Activated CD8-positive, alpha-beta T cell treated with anti-CD3 and anti-CD28 coated beads, Interleukin-2, amount 10 ng/mL, durations not matched to agents 7 days and 5 days (primary cell): ENCODE measurements at places on chromosomes 2 and 18. TPM values are rescaled to one million over a fixed set of nuclear protein-coding genes. Genes with fewer than 3 reads are reported as not detected.

DNA sequence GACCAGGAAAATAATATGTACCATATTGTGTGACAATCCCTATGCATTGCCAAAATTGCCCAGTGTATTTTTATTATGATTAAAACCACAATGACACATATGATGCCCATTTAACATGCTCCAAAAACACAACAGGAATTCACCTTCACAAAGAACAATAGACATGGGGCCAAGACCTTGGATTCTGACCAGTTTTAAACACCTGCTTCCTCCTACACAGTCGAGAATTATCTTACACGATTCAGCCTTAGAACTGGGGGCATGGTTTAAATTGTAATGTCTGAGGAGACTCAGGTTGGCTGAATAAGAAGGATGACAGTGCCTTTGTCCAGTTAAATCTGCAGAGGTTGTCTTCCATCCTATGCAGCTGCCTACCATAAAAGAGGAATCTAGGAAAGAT, 212.7 kb downstream of the PLCL1 start:
- no peak for DNase-seq

- no peak for DNase-seq
Measured at GRCh38 chr18:55778788-55779690, 191.0 kb upstream of the TCF4 start.

- no peak for DNase-seq
Measured at GRCh38 chr2:37357069-37357468, 12.6 kb downstream of the QPCT start.

DNA sequence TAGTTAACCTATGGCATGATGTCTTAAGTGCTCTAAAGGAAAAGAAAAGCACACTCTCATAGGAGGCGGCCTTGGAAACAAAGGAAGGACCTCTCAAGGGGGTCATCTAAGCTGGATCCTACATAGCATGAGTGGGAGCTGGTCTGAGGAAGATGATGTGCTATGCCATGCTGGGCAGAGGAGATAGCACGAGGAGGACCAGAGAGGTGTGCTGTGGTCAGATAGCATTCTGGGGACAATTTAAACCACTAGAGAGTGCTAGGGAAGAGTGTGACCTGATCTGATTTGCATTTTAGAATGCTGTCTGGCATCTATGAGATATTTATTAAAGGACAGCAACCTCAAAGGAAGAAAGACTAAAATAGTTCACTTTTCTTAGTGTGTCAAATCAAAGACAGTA, 910.1 kb upstream of the CELF4 start:
- no peak for DNase-seq

DNA sequence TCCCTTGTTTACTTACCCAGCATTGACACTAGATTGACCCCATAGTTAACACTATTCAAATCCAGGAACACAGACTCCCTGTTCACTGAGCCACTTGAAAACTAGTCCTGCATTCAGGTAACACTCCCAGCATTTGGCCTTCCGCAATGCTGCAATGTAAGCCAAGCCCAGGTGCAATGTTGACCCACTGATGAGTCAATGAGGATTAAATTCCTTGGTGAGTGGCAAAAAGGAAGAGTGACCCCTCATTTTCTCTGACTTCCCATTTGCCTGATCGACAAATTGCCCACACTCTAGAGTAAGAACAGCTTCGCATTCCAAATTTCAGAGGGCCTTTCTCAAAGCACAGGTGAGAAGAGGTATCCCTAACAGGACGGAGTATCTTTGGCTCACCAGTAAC, 251.9 kb downstream of the FBXO15 start:
- DNase-seq: no peak

GKN2 gene
- total RNA-seq: not detected

GRCh38 chr2:169739351-169739750, 5.7 kb downstream of the KLHL23 start:
- no peak for DNase-seq

DNA sequence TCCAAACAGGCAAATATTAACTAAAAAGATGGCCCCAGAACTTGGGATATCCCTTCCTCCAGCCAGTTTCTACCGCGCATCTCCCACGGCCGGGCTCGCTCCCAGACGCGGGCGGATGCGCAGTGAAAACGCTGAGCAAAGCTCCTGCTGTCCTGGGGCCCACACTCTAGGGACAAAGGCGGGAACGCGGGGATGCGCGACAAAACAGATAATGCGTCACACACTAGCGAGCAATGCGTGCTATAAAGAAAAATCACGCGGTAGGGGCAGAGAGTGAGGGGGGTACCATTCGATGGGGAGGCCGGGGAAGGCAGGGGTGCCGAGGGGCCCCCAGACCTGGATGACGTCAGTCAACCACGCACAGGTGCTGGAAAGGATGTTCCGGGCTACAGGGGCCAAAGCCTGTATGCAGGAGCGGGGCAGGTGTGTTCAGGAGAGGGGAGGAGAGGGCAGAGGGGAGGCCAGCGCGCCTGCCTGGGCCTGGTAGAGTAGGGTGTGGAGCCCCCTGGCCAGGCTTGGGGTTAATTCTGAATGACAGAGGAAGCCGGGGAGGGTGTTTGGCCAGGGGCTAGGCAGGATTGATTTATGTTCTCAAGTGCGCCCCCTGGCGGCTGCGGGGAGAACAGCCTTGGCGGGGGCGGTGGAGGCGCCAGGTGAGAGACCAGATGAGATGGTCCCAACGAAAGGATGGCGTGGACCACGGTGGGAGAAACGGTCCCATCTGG, 14.9 kb upstream of the ITM2C start:
- peak; percentile 82 for DNase-seq

DNA sequence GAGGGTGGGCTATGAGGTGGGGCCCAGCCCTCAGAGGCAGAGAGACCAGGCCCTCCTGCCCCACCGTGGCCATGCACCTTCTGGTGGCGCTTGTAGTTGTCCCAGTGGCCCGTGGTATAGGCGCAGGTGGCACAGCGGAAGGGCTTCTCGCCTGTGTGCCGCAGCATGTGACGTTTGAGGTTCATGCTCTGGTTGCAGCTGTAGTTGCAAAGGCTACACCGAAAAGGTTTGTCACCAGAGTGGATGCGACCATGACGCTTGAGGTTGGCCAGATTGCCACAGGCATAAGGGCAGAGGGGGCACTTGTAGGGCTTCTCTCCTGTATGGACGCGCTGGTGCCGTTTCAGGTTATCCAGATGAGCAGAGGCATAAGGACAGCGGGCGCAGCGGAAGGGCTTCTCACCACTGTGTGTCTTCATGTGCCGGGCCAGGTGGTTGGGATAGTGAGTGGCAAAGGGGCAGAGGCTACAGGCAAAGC, 2.9 kb downstream of the ZNF513 start:
- no peak for DNase-seq

DNA sequence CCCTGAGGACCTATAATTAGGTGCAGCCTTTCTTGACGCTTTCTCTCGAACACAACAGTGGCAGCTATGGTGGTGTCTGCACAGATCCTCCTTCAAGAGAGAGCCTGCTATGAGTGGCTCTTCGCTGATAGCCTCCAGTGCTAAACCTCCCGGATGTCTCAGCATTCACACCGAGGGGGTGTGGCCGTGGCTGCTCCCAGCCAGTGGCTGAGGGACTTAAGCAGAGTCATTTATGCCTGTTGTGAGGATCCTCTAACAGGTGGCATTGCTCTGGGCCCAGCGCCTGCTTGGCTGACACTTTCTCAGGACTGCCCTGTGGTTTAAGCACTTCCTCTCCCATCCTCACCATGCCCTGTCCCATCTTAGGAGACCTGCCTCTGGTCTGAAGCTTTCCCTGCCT, 592.0 kb upstream of the LRRTM1 start:
- no peak for DNase-seq

RAB6C gene
- total RNA-seq: not detected

DNA sequence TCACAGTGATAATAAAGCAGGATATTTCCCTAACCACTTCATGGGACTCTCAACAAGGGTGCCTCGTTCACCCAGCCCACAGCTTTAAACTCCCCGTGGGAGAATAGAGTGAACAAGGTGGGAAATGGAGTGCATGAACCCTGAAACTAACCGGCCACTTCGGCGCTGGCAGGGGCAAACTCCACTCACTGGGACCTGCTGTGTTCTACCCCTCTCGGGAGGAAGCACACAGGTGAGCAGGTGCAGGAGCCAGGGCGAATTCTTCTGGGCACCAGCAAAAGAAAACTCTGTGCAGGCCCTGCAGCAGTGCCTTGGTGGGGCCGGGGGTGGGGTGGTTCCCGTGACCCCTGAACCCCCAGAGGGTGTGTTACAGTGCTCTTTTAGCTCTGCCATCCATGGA, 2029.1 kb upstream of the LRRTM1 start:
- no peak for DNase-seq

DNA sequence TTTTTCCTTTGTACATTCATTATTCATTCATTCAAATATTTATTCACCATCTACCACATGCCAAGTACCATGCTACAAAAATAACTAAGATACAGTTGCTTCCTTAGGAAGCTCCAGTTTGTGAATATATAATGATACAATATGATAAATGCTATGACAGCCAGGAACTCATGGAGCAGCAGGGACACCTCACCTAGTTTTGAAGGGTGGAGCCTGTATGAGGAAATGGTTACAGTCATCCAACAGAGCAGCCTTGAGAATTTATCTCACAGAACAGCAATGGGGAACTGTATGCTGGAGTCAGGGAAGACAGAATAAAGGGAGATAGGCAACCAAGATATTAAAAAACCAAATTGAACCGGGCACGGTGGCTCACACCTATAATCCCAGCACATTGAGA, 124.0 kb downstream of the OSBPL1A start:
- DNase-seq: no peak

- DNase-seq: no peak
Measured at GRCh38 chr2:65940856-65941255, 494.1 kb upstream of the MEIS1 start.

DNA sequence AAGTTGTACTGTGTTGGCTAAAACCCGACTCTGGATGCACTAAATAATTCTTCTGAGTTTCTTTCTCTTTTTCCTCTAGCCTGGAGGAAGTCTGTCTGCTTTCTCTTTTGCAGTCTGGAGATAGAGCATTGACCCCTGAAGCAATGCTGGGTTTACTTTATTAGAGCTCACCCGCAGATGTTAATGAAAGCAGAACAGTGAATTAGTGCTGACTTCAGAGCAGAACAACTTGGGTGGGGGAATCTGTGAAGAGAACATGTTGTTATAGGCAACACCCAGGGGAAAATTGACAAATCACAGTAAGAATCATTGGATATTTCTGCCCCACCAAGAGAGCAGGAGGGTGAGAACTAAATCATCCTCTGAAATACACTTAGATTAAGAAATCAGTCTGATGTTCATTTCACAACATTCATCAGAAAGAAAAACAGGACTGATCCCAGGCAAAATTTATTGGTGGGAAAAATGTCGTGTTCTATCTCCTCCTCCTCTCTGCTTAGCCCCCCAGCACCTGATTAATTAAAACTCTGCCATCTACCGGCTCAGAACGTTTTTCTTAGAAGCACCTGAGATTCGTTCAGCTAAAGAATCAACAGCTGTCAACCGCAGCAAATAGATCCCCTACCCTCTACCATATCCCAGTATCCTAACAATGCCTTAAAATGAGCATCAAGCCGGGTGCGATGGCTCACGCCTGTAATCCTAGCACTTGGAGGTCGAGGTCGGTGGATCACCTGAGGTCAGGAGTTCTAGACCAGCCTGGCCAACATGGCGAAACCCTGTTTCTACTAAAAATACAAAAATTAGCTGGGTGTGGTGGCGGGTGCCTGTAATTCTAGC, 165.1 kb downstream of the FMNL2 start:
- no peak for DNase-seq

IL36A gene
- total RNA-seq: 0.29 TPM

ACAA2 gene
- 120 TPM for total RNA-seq

PARD6G gene
- 0.18 TPM for total RNA-seq

OBSL1 gene
- 0.45 TPM for total RNA-seq

DNA sequence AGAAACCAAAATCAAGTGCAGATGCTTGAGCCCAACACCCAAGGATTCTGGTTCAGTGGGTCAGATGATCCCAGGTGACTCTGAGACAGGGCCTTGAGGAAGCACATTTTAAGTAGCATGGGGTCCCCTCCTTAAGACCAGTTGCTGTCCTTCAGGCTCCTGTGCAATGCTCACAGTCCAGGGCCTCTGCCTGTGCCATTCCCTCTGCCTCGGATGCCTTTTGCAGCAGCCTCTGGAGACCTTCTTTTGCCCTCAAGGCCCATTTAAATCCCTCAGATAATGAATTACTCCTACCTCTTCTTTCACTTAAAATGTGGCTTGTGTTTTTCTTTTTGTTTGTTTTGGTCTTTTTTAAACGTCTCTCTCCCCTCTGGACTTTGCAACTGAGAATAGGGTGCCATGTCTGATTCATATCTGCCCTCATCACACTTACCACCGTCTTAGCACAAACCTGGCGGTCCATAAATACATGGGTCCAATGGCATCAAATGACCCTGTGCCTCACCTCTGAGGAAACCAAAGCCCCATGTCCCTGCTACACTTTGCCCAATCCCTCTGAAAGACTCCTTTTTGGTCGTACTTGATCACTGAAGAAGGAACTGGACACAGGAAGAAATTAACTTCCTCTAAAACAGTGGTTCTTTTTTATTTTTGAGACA, 14.2 kb downstream of the ACTG2 start:
- DNase-seq: no peak
